GM23248 (cell line): ENCODE measurements at places on chromosomes 4 and X. TPM values are rescaled to one million over a fixed set of nuclear protein-coding genes. Genes with fewer than 3 reads are reported as not detected.

ASB12 gene
- 0.22 TPM in 1 of 2 replicates, not detected in the other for total RNA-seq

PRRG3 gene
- not detected in 2 replicates for total RNA-seq

PDZD11 gene
- 57.0 and 59.3 TPM in 2 replicates for total RNA-seq

MAPK10 gene
- total RNA-seq = 0.89 and 1.3 TPM in 2 replicates

SPARCL1 gene
- not detected in 2 replicates for total RNA-seq

ETDC gene
- not detected in 2 replicates for total RNA-seq

CDKL2 gene
- not detected in 2 replicates for total RNA-seq

KDR gene
- under 0.01 TPM in 1 of 2 replicates, not detected in the other for total RNA-seq

TKTL1 gene
- not detected in 2 replicates for total RNA-seq

SPANXN5 gene
- not detected in 2 replicates for total RNA-seq

DNA sequence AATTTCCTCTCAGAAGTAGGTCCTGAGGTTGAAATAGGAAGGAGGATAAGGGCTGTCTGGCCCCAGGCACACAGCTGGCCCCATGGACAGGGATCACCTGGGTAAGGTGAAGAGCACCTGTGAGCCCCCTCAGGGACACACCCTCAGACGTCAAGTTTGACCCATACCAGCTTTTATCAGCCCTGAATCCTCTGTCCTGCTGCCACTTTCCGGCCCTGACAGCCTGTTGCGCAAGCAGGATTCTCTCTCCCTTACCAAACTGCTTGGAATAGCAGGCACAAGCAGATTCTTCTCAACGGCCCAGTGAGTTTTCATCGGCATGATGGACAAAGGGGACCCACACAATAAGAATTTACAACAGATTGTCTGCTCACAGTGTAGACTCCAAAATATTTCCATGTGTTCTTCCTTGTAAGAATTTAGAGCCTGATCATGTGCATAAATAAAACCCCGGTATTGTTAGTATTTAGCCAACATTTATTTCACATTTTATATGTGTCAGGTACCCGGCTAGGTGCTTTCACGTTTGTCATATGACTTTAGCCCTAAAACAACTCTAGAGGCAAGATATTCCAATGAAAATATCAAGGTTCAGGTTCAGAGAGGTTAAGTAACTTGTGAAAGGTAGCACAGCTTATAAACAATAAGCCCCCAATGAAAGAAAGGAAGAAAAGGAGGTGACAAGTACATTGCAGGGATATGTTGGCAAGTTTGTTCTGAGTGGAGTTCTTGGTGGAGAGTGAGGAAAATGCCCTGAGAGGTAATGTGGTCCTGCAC is 107.2 kb upstream of the KIT start:
- peak; percentile 71 for DNase-seq

GRCh38 chr4:70741867-70742658 is 20.3 kb downstream of the RUFY3 start:
- peak; percentile 27 for DNase-seq

DNA sequence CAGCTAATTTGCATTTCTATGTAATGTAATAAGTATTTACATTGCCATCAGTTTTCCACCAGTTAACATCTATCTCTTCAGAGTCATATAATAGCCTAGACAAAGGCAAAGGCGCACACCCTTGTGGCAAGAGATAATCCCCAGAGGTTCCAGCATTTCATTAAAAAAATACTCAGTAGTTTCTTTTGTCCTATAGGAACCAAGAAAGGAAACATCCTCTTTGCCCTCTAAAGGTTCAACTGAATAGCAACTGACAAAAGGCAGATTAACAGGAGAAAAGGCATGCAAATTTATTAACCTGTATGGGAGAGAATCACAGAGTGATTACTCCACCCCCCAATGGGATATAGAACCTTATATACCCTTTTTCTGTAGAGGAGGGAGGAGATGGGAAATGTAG is 48.4 kb downstream of the MAGEB17 start:
- no peak for DNase-seq

GRCh38 chr4:113020966-113021365 is 28.5 kb upstream of the ANK2 start:
- DNase-seq = peak; percentile 37

DNA sequence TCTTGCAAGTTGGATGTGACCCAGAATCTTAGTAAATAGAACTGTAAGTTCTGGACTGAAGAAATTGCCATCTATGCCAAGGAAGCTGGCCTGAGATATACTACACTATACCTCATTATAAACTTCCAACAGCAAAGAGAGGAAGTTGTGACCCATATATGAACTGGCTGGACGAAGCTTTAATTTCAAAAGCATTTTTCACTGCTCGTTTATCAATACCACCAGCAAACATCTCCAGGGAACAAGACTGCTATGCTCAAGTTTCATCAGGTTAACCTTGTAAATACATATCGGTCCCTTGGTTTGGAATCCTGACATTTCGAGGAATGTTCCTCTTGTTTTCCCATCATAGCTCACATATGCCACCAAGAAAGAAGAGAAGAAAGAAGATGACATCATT is 334.5 kb upstream of the IGFBP7 start:
- DNase-seq = no peak

DNA sequence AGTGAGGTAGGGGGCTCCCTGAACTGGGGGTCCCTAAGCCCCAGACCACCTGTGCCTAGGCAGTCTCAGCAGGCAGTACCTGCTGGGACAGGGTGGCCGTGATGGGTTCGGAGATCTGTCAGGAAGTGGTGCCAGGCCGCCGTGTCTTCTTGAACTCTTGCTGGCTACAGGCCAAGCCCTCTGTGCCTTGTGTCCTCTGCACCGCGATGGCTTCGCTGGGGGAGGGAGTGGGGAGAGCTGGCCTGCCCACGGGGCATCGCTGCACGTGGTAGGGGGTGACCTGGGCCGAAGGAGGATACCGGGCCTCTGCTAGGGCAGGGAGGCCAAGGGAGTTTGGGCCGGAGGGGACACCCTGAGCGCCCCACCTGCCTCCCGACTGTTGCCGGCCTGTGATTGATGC is 96.7 kb upstream of the NKX1-1 start:
- DNase-seq = peak; percentile 8

GRCh38 chr4:1008840-1009541 is 2.4 kb upstream of the FGFRL1 start:
- peak; percentile 39 for DNase-seq

- DNase-seq = no peak
Measured at GRCh38 chrX:136203951-136204350, 47.2 kb downstream of the MAP7D3 start.

GRCh38 chr4:48356355-48356754 is 15.0 kb downstream of the SLAIN2 start:
- no peak for DNase-seq

DNA sequence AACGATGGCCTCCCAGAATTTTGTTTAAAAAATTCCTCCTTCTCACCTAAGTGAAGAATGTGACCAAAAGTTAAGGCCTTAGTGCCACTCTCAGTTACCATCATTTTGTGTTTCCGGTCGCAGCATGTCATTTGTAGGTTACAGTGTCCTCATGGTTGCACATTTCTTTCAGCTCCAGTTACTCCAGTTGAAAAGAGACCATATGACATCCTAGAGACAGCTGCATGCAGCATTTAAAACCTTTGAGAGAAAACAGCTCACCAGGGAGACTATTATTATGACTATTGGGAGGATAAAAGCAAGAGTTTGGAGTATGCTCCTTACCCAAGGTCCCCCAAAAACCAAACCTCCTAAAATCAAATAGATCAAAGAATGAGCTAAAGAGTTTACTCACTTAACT is 45.8 kb downstream of the MGARP start:
- no peak for DNase-seq

DNA sequence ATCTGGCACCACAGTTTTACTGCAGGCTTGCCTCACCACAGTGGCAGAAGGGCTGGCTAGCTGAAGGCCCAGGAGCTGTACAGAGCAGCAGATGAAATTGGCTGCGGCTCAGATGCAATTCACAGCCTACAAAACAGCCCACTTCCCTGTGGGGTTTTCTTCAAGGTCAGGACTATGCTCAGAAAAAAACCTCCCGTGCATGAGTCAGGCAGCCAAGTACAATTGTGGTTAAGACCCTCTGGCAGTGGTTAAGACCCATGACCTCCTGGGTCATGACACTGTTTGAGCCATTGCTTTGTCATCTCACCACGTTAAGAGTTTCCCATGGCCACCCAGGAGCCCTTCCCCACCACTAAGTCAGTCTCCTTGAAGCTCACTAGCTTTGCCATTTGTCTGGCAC is 276.3 kb downstream of the HNRNPD start:
- DNase-seq = no peak

DNA sequence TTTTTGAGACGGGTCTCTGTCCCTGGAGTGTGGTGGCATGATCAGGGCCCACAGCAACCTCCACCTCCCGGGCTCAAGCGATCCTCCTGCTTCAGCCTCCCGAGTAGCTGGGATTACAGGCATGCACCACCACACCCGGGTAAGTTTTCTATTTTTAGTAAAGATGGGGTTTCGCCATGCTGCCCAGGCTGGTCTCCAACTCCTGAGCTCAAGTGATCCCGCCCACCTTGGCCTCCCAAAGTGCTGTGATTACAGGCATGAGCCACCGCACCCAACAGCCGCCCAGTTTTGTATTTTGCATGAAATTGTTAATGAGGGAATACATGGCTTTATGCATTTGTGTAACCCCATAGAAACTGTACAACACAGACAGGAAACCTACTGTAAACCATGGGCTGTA is 2.8 kb upstream of the ARHGAP4 start:
- DNase-seq = no peak

GRCh38 chr4:86822136-86822535 is 27.0 kb downstream of the SLC10A6 start:
- no peak for DNase-seq

GRCh38 chr4:15983610-15984009 is 20.6 kb upstream of the FGFBP2 start:
- peak; percentile 30 for DNase-seq

DNA sequence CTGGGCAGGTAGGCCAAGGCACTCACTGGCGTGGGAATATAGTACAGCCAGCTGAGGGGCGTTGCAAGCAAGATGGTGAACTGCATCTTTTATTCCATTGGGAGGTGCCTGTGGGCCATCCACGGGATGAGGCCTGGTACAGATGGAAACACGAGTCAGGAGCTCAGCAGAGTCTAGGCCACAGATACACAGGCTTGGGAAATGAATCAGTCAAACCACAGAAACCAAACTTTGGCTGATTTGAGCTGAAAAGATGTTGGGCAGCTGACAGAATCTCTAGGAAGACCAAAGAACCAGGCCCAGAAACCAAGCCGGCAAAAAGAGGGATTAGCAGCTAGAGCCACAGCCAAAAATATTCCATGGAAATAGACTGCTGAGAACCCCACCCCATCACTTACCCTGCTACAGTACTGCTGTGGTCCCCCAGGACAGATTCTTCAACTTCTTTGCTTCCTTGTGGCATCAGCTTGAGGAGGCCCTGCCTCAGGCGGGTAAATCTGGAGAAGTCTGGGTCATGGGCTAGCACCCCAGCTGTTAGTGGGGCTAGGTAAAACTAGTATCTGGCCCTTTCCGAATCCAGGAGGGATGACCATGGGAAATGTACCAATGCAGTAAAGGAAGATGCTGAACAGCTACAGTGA is 75.4 kb downstream of the TMEM131L start:
- peak; percentile 92 for DNase-seq

DNA sequence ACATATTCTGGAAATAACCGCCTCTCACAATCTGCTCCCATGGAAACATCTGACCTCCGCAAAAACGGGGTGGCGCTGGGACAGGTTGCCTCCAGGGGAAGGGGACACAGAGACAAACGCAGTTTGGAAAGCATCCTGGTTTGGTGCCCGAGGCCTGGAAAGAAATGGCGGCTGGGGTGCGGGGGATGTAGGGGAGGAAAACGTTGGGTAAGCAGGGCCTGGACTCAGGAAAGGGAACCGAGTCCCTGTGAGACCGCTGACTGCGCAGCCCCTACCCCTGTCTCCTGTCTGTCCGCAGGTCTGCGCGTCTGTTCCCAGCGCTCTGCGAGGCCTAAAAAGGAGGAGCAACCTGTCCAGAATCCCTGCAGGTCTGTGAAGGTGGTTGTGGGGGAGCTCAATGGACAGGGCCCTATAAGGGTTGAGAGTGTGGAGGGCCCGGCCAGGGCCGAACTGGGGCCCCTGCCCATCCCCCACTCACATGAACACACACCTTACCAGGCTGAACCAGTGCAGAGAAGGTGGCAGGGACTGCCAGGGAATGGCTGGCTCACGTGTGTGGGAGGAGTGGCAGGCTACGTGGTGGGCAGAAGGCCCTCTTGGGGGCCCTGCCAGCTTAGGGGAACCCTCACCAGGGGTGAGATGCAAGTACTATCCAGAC is 672 bp downstream of the TCEAL3 start:
- DNase-seq = peak; percentile 34

GRCh38 chr4:20137176-20137575 is 114.5 kb upstream of the SLIT2 start:
- DNase-seq = peak; percentile 53

DNA sequence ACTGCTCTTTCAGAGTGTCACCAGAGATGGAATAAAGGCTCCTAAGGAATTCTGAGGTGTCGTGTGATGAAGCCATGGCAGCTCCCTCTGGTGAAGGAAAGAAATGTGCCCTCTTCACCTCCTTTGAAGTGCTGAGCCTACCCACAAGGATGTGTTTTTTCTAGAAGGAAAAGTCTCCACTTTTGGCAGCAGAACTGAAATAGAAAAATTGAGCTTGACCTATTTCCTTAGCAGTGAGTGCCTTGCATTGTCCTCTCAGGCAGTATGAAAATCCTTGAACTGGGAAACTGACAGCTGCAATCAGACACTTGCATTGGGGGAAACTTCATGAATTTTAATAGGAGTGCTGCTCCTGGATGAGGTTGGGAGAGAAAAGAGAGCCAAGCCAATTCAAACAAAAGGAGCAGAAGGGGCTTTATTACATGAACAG is 95.2 kb downstream of the DCLK2 start:
- no peak for DNase-seq

DNA sequence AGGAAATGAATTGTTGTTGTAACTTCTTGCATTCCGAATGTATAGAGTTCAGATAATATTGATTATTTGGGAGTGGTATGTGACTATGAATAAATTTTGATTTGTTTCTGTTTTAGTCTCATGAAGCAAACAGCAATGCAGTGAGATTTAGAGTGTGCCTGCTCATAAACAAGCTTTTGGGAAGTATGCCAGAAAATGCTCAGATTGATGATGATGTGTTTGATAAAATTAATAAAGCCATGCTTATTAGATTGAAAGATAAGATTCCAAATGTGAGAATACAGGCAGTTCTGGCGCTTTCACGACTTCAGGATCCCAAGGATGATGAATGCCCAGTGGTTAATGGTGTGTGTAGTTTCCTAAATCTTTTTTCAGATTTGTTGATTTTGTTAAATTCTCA is 2.0 kb downstream of the NCAPG start:
- DNase-seq = peak; percentile 39

- peak; percentile 45 for DNase-seq
Measured at GRCh38 chrX:86133761-86134160, 14.5 kb upstream of the DACH2 start.

DNA sequence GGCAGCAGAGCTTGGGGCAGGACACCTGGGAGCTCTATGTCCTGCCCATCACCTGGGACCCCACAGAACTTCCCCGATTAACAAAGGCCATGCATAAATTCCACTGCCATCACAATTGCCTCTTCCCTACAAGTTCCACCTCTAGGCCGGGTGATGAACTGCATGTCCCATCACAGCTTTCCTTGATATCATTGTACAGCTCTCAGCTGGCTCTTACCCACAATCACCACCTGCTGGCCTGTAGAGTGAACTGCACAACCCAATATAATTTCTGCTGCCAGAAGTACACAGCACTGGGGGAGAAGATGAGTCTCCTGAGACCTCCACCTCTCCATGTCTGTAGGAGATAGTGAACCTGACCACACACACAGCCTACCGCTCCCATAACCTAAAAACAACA is 285.0 kb upstream of the AADAT start:
- peak; percentile 43 for DNase-seq

- no peak for DNase-seq
Measured at GRCh38 chrX:70013466-70014381, 36.0 kb downstream of the AWAT2 start.
